ENCODE measurements at places on chromosomes 12 and 14.
A peak's percentile ranks its signal among the peaks of the same experiment; 100 is the strongest.

- no peak for DNase-seq
Observed at GRCh38 chr12:123715195-123715594, 3.0 kb downstream of the ATP6V0A2 start.

GRCh38 chr12:129873111-129873832 lies 30.6 kb downstream of the TMEM132D start:
- DNase-seq, result no peak

GRCh38 chr12:109421355-109422087 lies 55.6 kb downstream of the KCTD10 start:
- no peak for DNase-seq

DNA sequence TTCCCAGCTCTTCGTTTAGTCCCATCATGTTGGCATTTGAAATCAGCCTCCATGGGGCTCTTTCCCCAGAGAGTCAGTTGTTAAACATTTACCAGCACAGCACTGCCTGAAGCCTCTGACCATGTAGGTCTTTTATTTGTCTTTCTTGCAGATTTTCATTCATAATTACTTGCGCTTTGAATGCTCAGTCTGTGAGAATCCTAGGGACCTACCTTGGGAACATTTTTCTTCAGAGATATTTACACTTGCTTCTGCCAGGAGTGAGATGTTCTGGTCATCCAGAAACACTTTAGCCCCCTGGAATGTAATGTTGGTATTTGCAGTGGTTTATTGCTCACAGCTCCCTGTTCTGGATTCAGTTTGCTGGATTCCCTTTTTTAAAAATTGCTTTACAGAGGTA lies 41.7 kb downstream of the RPH3A start:
- no peak for DNase-seq

GRCh38 chr14:99604766-99605298 lies 825 bp upstream of the CCDC85C start:
- no peak for DNase-seq

DNA sequence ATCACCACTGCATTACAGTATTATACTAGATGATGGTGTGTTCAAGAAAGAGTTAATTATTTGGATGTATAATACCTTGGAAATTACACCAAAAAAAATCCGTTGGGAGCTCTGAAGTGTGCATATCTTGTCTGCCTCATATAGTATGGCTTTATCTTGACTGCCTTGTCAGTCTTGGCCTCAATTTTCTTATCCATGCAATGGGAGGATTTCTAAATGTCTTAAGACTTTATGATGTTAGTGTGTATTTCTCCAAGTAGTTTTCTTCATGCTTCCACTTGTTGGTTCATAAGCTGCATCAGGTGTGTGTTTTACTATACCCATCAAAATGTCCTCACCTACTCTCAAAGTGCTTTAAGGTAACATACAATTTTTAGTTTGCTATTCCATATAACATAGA lies 84.6 kb downstream of the FGD4 start:
- DNase-seq, result no peak

- DNase-seq, result no peak
Observed at GRCh38 chr14:54252072-54252730, 144.6 kb upstream of the CDKN3 start.

DNA sequence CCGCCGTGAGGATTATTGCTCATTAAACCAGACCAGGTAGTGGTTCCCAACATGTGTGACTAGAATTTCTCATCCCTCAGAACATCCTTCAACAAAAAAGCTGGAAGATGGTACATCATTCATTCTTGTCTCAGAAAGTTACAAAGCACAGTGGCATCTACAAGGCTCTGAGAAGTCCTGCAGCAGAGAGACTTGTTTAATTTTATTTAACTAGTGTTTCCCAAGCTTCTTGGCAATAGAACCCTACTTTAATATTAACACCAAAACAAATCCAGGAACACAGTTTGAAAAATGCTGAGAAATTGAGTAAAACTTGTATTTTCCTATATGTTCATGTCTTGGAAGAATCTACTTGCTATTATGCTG lies 54.8 kb downstream of the PLXNC1 start:
- DNase-seq, result no peak

DNA sequence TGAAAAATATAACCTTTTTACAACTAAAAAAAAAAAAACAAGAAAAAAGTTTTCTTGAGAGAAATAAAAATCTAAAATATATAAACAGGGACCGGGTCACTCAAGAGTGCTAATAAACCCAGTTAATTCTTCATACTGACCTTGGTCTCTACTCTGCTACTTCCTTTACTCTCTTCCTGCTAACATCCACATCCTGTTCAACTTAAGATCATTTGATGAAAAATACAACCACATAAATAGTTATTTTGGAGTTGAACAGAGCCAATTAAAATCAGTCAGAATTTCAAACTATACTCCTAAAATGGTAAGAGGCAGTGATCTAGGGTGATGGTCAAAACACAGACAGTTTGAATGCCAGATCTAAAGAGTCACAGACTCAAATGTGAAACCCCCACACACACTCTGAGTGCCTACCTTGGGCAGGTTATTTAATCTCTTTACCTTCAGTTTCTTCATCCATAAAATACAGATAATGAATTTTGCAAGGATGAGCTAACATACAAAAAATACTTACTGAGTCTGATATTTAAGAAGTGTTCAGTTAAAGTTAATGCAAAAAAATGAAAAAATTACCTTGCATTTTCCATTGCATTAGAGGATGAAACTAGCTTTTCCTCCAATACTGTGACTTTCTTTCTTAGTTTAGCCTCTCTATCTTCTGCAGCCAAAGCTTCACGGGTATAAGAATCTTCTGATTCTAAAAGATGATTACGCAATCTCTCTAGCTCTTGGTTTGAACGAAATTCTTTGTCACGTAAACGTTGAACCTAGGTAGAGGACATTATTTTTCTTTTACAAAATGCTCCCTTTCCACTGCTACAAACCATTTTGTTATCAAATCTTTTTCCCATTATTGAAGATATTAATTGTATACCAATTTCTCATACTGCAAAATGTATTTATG lies 40.9 kb downstream of the TRIP11 start:
- DNase-seq, result no peak

DNA sequence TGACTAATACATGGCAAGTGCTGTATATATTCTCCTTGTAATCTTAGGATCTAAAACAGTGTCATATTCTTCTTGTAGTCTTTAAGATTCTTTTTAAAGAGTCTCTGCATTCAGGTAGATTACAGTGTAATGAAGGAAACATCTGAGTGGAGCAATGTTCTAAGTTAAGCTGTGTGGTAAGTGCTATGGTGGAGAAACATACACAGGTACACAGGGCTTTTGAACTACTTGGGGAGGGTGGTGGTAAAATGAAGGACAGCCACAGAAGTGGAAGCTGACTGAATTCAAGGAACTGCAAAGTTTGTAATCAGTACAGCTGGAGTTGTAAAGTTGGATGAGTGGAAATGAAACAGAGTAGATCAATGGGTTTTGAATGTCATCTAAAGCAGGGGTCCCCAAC lies 27.8 kb downstream of the ACSS3 start:
- no peak for DNase-seq

GRCh38 chr14:33686218-33686617 lies 264.7 kb downstream of the EGLN3 start:
- DNase-seq, result no peak

GRCh38 chr14:61003571-61003970 lies 22.5 kb downstream of the SLC38A6 start:
- DNase-seq, result no peak

DNA sequence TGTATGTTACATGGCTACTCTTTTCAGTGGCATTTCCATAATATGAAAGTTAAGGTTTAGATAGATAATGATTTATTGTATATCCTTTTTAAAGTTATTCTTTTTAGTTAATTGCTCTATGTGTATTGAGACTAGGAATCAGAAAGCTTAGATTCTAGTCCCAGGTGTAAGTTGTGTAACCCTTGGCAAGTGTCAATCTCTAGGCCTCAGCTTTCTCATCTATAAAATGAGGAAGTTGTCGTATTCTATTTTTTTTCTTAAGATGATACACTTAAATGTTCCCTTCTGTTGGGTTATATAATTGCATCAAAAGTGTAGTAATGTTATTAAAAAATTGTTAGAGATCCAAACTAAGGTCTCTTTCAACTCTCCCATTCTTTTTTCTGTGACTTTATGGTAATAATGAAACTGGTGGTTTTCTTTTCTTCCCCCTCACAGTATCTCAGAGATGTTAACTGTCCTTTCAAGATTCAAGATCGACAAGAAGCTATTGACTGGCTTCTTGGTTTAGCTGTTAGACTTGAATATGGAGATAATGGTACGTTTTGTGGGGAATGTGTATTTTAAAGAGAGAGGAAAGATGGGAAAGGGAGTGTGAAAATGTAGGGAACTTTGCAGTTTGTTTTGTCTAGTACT lies 4.1 kb downstream of the RTRAF start:
- no peak for DNase-seq

DNA sequence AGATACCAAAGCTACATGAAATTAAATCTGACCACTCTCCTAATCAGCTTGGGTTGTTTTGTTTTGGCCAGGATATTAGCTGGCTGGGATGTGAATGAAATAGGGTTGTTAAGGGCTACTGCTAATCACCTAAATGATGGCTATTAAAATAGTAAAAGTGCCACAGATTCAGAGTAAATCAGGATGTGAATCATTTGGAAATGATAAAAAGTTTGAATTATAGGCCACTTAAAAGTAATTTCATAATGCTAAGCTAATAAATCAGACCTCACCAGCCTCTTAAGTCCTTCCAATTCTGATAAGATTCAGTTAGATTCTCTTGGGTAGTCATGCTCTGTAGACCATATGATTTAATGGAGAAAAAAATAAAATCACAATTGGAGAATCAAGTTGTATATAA lies 12.0 kb downstream of the HELB start:
- DNase-seq, result no peak

- DNase-seq, result peak; percentile 59
Observed at GRCh38 chr12:106841510-106842302, 67.2 kb downstream of the RIC8B start.

DNA sequence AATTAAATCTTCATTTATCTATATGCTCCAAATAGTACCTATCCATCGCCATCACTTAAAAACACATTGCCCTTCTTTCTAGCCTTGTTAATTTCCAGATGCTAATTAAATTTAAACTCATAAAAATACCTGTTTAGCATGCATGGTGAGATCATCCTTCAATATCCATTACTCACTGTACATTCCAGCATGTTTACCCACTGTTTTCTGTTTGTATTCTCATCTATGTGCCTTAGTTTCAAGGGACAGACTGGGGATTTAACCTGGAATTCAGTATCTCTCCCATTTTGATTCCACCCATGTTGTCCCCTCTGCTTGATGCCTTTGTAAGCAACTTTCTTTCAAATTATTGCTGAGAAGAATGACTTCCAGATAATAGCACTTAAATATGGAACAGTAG lies 208.0 kb downstream of the SPTSSA start:
- no peak for DNase-seq

DNA sequence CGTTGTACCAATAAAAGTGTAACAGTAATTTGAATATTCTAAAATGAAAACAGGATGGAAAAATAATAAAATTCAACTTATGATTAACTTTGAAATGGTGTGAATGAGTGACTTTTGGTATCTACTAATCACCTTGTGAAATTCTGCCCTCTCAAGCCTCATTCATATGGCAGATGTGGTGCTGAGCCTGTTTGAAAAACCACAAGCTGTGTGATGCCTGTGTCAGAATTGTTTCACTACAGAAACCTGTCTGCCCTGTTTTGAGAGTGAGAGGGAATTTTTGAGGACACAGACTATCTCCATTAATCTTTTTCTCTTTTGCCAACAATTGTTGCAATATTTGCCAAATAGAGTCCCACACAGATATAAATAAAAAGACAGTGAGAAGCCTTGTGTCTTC lies 3.9 kb upstream of the RNU6-7 start:
- no peak for DNase-seq

DNA sequence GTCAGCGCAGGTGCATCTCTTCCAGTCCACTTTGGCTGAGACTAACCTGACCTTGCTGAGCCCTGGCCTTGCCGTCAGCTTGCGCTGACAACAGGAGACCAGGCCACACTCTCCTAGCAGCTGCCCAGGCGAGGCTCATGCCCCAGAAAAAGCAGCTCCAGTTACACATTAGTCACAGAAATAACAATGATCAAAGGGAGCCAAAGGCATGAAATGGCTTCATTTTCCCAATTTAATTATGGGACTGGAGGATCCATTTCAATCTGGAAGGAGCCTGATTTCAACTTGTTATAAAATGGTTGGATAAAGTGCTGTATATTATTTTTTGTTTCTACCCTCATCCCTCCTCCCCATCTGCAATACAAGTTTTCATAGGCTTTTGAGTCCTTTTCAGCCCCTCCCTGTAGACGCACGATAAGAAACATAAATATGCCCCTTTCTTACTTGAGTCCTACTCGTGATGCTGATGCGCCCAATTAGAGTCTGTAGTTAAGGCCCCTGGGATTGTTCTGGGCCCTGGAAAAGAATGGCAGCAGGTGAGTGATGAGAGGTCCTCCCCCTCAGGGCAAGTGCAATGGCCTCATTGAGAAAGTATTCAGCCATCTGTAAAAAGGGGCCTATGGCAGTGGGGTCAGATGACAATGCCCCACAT lies 376.0 kb downstream of the C12orf75 start:
- DNase-seq, result no peak

- no peak for DNase-seq
Observed at GRCh38 chr14:104731320-104732294, 7.6 kb downstream of the ADSS1 start.

GRCh38 chr12:26845984-26846383 lies 13.0 kb upstream of the ITPR2 start:
- no peak for DNase-seq

DNA sequence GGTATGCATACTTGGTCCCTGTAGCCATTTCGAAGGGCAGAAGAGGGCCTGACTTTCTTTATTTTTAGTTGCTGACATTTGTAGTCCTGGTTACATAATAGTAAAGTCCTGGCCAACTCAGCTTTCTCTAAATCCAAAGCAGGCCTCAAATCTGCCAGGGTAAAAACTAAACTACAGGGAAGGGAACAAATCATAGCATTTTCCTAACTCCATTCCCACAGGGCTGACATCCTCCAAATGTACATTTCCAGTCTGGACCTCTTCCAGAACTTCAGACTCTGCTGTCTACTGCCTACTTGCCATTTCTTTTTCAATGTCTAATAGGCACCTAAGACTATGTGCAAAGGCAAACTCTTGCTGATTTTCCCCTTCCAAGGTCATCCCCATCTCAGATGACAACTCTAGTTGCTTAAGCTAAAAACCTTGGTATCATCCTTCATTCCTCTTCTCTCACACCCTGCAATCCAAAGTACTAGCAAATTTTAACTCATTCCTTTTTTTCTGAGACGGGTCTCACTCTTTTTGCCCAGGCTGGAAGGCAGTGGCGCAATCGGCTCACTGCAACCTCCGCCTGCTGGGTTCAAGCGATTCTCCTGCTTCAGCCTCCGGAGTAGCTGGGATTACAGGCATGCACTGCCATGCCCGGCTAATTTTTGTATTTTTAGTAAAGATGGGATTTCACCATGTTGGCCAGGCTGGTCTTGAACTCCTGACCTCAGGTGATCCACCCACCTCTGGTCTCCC lies 2.0 kb downstream of the DDIT3 start:
- DNase-seq, result no peak

- no peak for DNase-seq
Observed at GRCh38 chr14:33992274-33993007, 41.6 kb upstream of the EGLN3 start.
